ENCODE measurements at places on chromosomes 12 and 14. TPM values are rescaled to one million over a fixed set of nuclear protein-coding genes. Genes with fewer than 3 reads are reported as not detected.

GRCh38 chr12:112307317-112308011, 74.8 kb downstream of the HECTD4 start:
- H3K4me1 ChIP-seq, result no peaks in the 10 kb centered on the region
- no peak for DNase-seq
- no peaks in the 10 kb centered on the region for H3K27me3 ChIP-seq
- peaks cover 7% of the 10 kb centered on the region for H3K36me3 ChIP-seq
- no peak overlapping the region for H3K4me3 ChIP-seq

- peaks cover 3% of the 10 kb centered on the region for H3K4me1 ChIP-seq
- H3K27ac ChIP-seq, result no peak overlapping the region
- DNase-seq, result peak; percentile 88
- no peaks in the 10 kb centered on the region for H3K27me3 ChIP-seq
- no peak overlapping the region for H3K4me3 ChIP-seq
Observed at GRCh38 chr12:5556033-5556614, 124.2 kb downstream of the NTF3 start.

DNA sequence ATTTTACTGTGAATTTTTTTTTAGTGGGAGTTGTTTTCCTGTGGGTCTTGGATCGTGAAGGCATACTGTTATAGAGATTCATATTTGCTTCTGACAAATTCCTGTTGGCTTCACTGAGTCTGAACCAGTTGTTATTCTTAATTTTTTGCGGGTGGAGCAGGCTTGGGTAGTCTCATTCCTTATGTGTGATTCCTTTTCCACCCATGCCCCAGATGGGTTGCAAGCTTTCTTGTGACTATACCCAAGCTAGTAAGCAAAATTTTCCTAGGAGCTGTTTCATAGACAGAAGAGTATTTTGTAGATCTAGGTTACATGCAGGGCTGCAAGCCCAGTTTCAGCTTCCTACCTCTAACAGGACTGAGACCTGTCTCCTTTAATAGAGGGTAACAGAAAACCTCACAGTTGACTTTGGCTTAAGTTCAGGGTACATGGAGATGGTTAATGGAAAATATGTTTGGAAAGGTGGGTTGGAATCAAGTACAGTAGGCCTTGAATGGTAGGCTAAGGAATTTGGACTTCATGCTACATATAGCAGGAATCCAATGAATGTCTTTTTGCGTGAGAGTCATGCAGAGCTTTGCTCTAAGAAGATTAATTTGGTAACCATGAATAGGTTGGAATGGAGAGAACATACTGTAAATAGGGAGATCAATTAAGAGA, 29.0 kb downstream of the TRMT5 start:
- H3K27ac ChIP-seq, result no peak overlapping the region
- no peak for DNase-seq
- H3K27me3 ChIP-seq, result no peaks in the 10 kb centered on the region
- no peak overlapping the region for H3K4me3 ChIP-seq
- no peaks in the 10 kb centered on the region for H3K4me1 ChIP-seq

GRCh38 chr12:56257071-56257470, 1.1 kb downstream of the ANKRD52 start:
- H3K27me3 ChIP-seq, result no peaks in the 10 kb centered on the region
- peak overlapping the region; percentile 90 for H3K4me3 ChIP-seq
- peaks cover 43% of the 10 kb centered on the region for H3K36me3 ChIP-seq
- no peak overlapping the region for H3K27ac ChIP-seq

- DNase-seq, result no peak
- no peaks in the 10 kb centered on the region for H3K36me3 ChIP-seq
Observed at GRCh38 chr12:24025153-24025798, 75.8 kb upstream of the SOX5 start.

TECPR2 gene
- total RNA-seq, result 19.4 TPM

RASSF8 gene
- total RNA-seq, result 46.7 TPM

DNA sequence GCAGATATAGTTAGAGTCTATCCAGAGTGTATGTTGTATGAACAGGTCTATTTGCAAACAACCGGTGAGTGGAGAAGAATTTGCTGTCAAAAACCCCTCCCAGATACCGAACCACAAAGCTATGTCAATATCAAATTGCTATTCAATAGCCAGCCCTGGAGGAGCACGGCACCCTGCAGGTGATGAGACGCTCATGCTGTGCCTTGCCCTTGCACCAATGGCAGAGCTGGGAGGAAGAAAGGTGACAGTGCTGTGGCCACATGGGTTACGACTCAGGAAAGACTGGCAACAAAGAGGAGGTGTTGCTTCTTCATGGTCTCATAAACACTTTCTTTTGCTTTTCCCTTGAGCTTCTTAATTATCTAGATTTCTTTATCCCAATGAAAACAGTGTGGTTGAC, 55.7 kb downstream of the PAX9 start:
- H3K36me3 ChIP-seq, result no peaks in the 10 kb centered on the region
- H3K27me3 ChIP-seq, result no peaks in the 10 kb centered on the region
- DNase-seq, result peak; percentile 21
- peaks cover 4% of the 10 kb centered on the region for H3K4me1 ChIP-seq

DNA sequence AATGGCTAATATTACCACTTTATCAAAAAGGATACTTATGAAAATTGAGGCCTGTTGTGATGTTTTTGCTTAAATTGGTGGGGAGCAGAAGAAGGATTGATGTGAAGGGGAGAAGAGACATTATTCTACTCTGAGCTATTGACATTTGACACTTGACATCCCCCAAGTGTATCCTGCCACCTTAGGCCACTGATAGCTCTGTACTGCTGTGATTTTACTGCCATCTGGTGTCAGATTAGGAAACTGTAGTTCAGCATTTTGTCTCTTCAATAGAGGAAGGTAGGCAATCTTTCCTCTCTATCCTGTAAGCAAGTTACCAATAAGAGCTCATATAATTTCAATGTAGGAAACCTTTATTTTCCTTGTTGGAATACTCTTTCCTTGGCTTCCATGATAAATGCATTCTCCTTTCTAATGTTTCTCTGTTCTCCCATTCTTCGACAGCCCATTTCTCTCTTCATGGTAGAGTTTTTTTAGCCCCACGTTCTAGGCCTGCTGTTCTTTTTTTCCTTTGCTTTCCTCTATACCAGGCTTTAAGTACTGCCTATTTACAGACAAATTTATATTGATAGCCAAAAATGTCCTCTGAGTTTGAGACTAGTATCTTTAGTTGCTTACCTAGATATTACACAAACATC, 46.3 kb downstream of the PPHLN1 start:
- no peak overlapping the region for H3K27ac ChIP-seq
- H3K4me3 ChIP-seq, result no peak overlapping the region
- no peak for DNase-seq
- no peaks in the 10 kb centered on the region for H3K27me3 ChIP-seq

DNA sequence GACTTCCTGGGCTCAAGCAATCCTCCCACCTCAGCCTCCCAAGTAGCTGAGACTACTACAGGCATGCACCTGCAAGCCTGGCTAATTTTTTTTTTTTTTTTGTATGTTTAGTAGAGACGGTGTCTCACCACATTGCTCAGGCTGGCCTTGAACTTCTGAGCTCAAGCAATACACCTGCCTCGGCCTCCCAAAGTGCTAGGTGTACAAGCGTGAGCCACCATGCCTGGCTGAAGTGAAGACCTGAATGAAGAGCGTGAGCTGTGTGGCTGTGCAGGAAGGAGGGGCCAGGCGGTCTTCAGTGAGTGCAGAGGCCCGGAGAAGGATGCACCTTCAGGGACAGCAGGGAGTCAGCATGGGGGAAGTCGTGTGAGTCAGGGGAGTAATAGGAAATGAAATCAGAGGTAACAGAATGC, 14.9 kb upstream of the NFKBIA start:
- no peak overlapping the region for H3K4me3 ChIP-seq
- H3K27me3 ChIP-seq, result no peaks in the 10 kb centered on the region
- no peak for DNase-seq
- H3K27ac ChIP-seq, result no peak overlapping the region
- H3K4me1 ChIP-seq, result peaks cover 3% of the 10 kb centered on the region
- H3K36me3 ChIP-seq, result no peaks in the 10 kb centered on the region

GRCh38 chr12:56298828-56299227, 1.3 kb downstream of the CS start:
- H3K4me3 ChIP-seq, result peak overlapping the region; percentile 96
- peaks cover 4% of the 10 kb centered on the region for H3K4me1 ChIP-seq
- H3K27ac ChIP-seq, result no peak overlapping the region
- DNase-seq, result no peak
- no peaks in the 10 kb centered on the region for H3K27me3 ChIP-seq

- H3K27ac ChIP-seq, result no peak overlapping the region
- no peaks in the 10 kb centered on the region for H3K4me1 ChIP-seq
- no peak overlapping the region for H3K4me3 ChIP-seq
- H3K36me3 ChIP-seq, result no peaks in the 10 kb centered on the region
Observed at GRCh38 chr14:66645716-66646115, 137.8 kb downstream of the GPHN start.

GRCh38 chr12:5480938-5481303, 49.0 kb downstream of the NTF3 start:
- no peaks in the 10 kb centered on the region for H3K27me3 ChIP-seq
- no peaks in the 10 kb centered on the region for H3K36me3 ChIP-seq
- H3K4me3 ChIP-seq, result peak overlapping the region; percentile 30
- peaks cover 7% of the 10 kb centered on the region for H3K4me1 ChIP-seq
- no peak overlapping the region for H3K27ac ChIP-seq

GRCh38 chr12:54304187-54304810, 3.5 kb upstream of the NFE2 start:
- DNase-seq, result no peak
- no peaks in the 10 kb centered on the region for H3K36me3 ChIP-seq
- no peak overlapping the region for H3K4me3 ChIP-seq
- H3K4me1 ChIP-seq, result peaks cover 13% of the 10 kb centered on the region
- H3K27ac ChIP-seq, result no peak overlapping the region
- H3K27me3 ChIP-seq, result peaks cover 3% of the 10 kb centered on the region

GRCh38 chr12:60693019-60693626, 1097.3 kb downstream of the SLC16A7 start:
- H3K27ac ChIP-seq, result no peak overlapping the region
- H3K4me1 ChIP-seq, result no peaks in the 10 kb centered on the region
- DNase-seq, result no peak
- H3K4me3 ChIP-seq, result no peak overlapping the region

CDCA4 gene
- total RNA-seq, result 48.6 TPM

SEC23A gene
- total RNA-seq, result 58.2 TPM

GRCh38 chr12:66387117-66387516, 84.8 kb downstream of the HELB start:
- no peaks in the 10 kb centered on the region for H3K4me1 ChIP-seq
- no peak overlapping the region for H3K27ac ChIP-seq
- no peak for DNase-seq
- H3K4me3 ChIP-seq, result no peak overlapping the region
- H3K27me3 ChIP-seq, result no peaks in the 10 kb centered on the region
- no peaks in the 10 kb centered on the region for H3K36me3 ChIP-seq

TGM1 gene
- total RNA-seq, result 2.2 TPM

AQP2 gene
- not detected for total RNA-seq

- no peak for DNase-seq
- H3K27me3 ChIP-seq, result no peaks in the 10 kb centered on the region
- peak overlapping the region; percentile 95 for H3K4me3 ChIP-seq
- H3K4me1 ChIP-seq, result peaks cover 9% of the 10 kb centered on the region
- peaks cover 58% of the 10 kb centered on the region for H3K36me3 ChIP-seq
Observed at GRCh38 chr12:56103823-56104108, 593 bp upstream of the PA2G4 start.

DNA sequence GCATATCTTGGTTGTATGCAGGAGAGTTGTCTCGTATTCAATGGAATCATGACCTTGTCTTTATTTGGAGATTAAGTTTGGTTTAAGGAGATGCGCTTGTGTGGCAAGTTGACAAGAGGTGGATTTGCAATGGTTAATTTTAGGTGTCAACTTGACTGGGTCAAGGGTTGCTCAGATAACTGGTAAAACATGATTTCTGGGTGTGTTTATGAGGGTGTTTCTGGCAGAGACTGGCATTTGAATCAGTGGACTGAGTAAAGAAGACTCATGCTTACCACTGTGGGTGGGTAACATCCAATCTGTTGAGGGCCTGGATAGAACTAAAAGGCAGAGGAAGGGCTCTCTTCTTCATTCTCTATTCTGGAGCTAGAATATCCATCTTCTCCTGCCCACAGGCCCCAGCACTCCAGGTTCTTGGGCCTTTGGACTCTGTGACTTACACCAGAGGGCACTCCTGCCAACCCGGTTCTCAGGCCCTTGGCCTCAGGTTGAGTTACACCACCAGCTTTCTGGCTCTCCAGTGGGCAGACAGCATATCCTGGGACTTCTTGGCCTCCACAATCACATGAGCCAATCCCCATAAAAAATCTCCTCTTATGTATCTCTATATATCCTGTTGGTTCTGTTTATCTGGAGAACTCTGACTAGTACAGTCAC, 141.5 kb upstream of the ARID2 start:
- H3K36me3 ChIP-seq, result no peaks in the 10 kb centered on the region
- no peak for DNase-seq
- H3K27ac ChIP-seq, result no peak overlapping the region
- H3K27me3 ChIP-seq, result no peaks in the 10 kb centered on the region
- H3K4me3 ChIP-seq, result no peak overlapping the region

COQ10A gene
- 21.8 TPM for total RNA-seq

KIF21A gene
- total RNA-seq, result 26.0 TPM

DNA sequence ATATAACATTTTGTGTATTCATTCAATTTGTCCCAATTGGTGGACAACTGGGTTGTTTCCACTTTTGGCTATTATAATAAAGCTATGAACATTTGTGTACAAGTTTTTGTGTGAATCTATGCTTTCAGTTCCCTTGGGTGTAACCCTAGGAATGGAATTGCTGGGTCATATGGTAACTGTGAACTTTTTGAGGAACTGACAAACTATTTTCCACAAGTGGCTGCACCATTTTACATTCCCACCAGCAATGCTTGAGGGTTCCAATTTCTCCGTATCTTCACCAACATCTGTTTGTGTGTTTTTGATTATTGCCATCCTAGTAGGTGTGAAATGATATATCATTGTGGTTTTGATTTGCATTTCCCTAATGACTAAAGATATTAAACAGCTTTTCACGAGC, 13.0 kb downstream of the LPCAT3 start:
- DNase-seq, result no peak
- H3K27ac ChIP-seq, result no peak overlapping the region
- H3K4me3 ChIP-seq, result no peak overlapping the region
- peaks cover 3% of the 10 kb centered on the region for H3K36me3 ChIP-seq

- no peak overlapping the region for H3K4me3 ChIP-seq
- H3K27ac ChIP-seq, result no peak overlapping the region
- DNase-seq, result no peak
- H3K27me3 ChIP-seq, result no peaks in the 10 kb centered on the region
- no peaks in the 10 kb centered on the region for H3K36me3 ChIP-seq
Observed at GRCh38 chr12:53572134-53572758, 53.9 kb downstream of the ATF7 start.

- DNase-seq, result no peak
- peaks cover 9% of the 10 kb centered on the region for H3K36me3 ChIP-seq
- H3K27me3 ChIP-seq, result no peaks in the 10 kb centered on the region
- no peak overlapping the region for H3K4me3 ChIP-seq
Observed at GRCh38 chr14:71652368-71652767, 279.9 kb upstream of the RGS6 start.

- no peaks in the 10 kb centered on the region for H3K27me3 ChIP-seq
- H3K4me1 ChIP-seq, result no peaks in the 10 kb centered on the region
- no peak for DNase-seq
- no peak overlapping the region for H3K27ac ChIP-seq
Observed at GRCh38 chr14:25150934-25151790, 101.2 kb upstream of the STXBP6 start.
